ENCODE measurements at places on chromosomes 1 and 21. TPM values are rescaled to one million over a fixed set of nuclear protein-coding genes. Genes with fewer than 3 reads are reported as not detected.

GRCh38 chr1:111569913-111570312 lies 49.7 kb upstream of the RAP1A start:
- H3K4me1 ChIP-seq, result no peaks in the 10 kb centered on the region
- no peak for DNase-seq
- H3K27me3 ChIP-seq, result no peaks in the 10 kb centered on the region
- no peak overlapping the region for H3K27ac ChIP-seq

DNA sequence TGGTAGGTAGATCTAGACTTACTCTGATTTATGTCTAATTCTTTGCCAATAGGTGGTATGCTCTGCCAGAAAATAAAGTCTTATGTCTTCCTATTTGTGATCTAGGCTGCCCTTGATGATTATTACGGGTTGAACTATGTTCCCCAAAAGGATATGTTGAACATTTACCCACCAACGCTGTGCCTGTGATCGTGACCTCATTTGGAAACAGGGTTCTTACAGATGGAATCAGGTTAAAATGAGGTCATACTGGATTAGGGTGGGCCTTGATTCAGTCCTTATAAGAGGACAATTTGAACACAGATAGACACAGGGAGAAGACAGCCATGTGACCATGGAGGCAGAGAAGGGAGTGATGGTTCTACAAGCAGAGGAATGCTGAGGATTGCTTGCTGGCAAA lies 95.1 kb upstream of the BCAR3 start:
- H3K36me3 ChIP-seq, result peaks cover 25% of the 10 kb centered on the region
- no peak overlapping the region for H3K4me3 ChIP-seq
- H3K27me3 ChIP-seq, result no peaks in the 10 kb centered on the region
- peak overlapping the region; percentile 95 for H3K27ac ChIP-seq
- peaks cover 77% of the 10 kb centered on the region for H3K4me1 ChIP-seq

GRCh38 chr1:109542657-109543056 lies 3.0 kb downstream of the GPR61 start:
- H3K27ac ChIP-seq, result no peak overlapping the region
- H3K4me1 ChIP-seq, result peaks cover 14% of the 10 kb centered on the region
- H3K27me3 ChIP-seq, result peaks cover 24% of the 10 kb centered on the region
- no peaks in the 10 kb centered on the region for H3K36me3 ChIP-seq
- H3K4me3 ChIP-seq, result no peak overlapping the region

DNA sequence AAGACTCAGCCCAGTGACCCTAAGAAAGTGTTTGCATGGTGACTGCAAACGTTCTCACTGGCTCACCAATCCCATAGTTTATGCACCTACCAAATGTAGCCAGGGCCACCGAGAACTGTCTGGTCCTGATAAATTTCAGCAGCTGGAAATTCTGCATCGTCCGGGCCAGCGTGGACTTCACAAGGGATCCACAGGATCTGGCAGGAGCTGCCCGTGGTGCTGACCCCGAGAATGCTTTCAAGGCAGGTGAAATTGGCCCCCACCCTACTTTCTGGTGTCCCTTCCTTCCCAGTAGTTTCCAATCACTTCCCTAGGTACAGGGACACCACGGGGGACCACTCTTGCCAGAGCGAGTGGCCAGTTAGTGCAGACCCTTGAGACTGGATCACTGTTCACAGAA lies 26.2 kb downstream of the UBASH3A start:
- H3K27me3 ChIP-seq, result peaks cover 6% of the 10 kb centered on the region
- no peak overlapping the region for H3K4me3 ChIP-seq
- DNase-seq, result no peak
- peaks cover 6% of the 10 kb centered on the region for H3K4me1 ChIP-seq
- H3K27ac ChIP-seq, result no peak overlapping the region

- H3K27ac ChIP-seq, result no peak overlapping the region
- no peak for DNase-seq
- H3K27me3 ChIP-seq, result no peaks in the 10 kb centered on the region
- H3K4me3 ChIP-seq, result no peak overlapping the region
Measured at GRCh38 chr1:200146100-200146499, 118.6 kb downstream of the NR5A2 start.

GRCh38 chr1:92505015-92505692 lies 18.4 kb upstream of the GFI1 start:
- H3K4me1 ChIP-seq, result 0 out of 2 replicates have a peak, but pooled peaks cover 5% of the 10 kb centered on the region
- no peak overlapping the region for H3K27ac ChIP-seq
- DNase-seq, result peak; percentile 63
- H3K27me3 ChIP-seq, result no peaks in the 10 kb centered on the region
- H3K4me3 ChIP-seq, result no peak overlapping the region
- no peaks in the 10 kb centered on the region for H3K36me3 ChIP-seq

- H3K4me1 ChIP-seq, result peaks cover 92% of the 10 kb centered on the region
- H3K4me3 ChIP-seq, result no peak overlapping the region
- no peak overlapping the region for H3K27ac ChIP-seq
- no peaks in the 10 kb centered on the region for H3K27me3 ChIP-seq
- peaks cover 41% of the 10 kb centered on the region for H3K36me3 ChIP-seq
Measured at GRCh38 chr1:151581921-151582320, 29.9 kb upstream of the SNX27 start.

DNA sequence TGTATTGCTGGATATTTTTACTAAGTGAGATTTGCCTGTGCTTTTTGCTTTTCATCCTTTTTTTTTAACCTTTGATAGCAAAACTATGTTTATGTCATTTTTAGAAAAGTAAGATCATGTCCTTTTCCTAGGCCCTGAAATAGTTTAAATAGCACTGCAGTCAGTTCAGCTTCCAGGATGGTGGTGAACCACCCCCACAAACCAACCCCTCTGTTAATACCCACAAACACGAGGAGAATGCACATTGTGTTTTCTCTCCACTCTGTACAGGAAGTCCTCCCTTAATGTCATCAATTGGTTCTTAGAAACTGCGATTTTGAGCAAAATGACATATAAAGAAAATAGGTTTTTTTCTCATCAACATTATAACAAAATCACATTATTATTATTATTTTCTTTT lies 117.7 kb upstream of the DSCAM start:
- no peaks in the 10 kb centered on the region for H3K4me1 ChIP-seq
- H3K27me3 ChIP-seq, result no peaks in the 10 kb centered on the region
- no peak for DNase-seq
- H3K36me3 ChIP-seq, result no peaks in the 10 kb centered on the region

- no peaks in the 10 kb centered on the region for H3K4me1 ChIP-seq
- no peak overlapping the region for H3K27ac ChIP-seq
- no peak overlapping the region for H3K4me3 ChIP-seq
- no peaks in the 10 kb centered on the region for H3K36me3 ChIP-seq
Measured at GRCh38 chr21:21196087-21196486, 197.9 kb downstream of the NCAM2 start.

- no peak overlapping the region for H3K4me3 ChIP-seq
- H3K27ac ChIP-seq, result no peak overlapping the region
- H3K4me1 ChIP-seq, result no peaks in the 10 kb centered on the region
- DNase-seq, result no peak
- H3K36me3 ChIP-seq, result no peaks in the 10 kb centered on the region
Measured at GRCh38 chr1:68276448-68276847, 44.1 kb upstream of the WLS start.

GRCh38 chr1:55441489-55441888 lies 226.3 kb upstream of the USP24 start:
- H3K4me3 ChIP-seq, result no peak overlapping the region
- no peaks in the 10 kb centered on the region for H3K36me3 ChIP-seq
- no peak for DNase-seq
- no peaks in the 10 kb centered on the region for H3K27me3 ChIP-seq

DNA sequence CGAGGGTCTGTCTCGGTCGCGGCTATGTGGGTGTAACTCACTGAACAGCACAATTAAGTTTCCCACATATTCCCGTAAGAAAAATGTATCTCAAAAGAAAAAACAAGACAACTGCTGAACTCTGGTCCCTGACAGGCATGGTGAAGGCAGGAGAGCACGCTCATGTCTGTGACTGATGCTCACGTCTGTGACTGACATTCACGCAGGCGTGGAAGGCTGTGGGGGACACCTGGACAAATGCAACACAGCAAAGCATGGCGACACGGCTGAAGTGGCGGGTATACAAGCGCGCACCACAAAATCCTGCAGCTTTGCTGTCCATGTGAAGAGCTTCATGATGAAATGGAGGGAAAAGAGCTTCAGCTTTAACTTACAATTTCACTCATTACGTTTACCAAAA lies 6.0 kb downstream of the PTTG1IP start:
- no peaks in the 10 kb centered on the region for H3K27me3 ChIP-seq
- peaks cover 55% of the 10 kb centered on the region for H3K4me1 ChIP-seq
- H3K4me3 ChIP-seq, result no peak overlapping the region
- H3K36me3 ChIP-seq, result peaks cover 20% of the 10 kb centered on the region
- no peak for DNase-seq
- no peak overlapping the region for H3K27ac ChIP-seq

DNA sequence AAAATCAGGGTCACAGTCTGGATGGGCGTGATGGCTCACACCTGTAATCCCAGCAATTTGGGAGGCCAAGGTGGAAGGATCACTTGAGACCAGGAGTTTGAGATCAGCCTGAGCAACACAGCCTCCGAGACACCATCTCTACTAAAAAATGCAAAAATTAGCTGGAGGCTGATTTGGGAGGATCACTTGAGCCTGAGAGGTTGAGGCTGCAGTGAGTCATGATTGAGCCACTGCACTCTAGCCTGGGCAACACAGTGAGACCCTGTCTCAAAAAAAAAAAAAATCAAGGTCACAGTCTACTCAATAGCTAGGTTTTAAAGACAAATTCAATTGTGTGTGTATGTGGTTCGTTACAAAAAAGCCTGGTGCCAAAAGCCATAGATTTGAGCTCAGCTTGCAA lies 34.4 kb downstream of the TRIM67 start:
- H3K4me1 ChIP-seq, result 0 out of 2 replicates have a peak, but pooled peaks cover 5% of the 10 kb centered on the region
- no peak for DNase-seq
- H3K27me3 ChIP-seq, result peaks cover 91% of the 10 kb centered on the region

- H3K4me3 ChIP-seq, result no peak overlapping the region
- DNase-seq, result no peak
- H3K27me3 ChIP-seq, result no peaks in the 10 kb centered on the region
- no peaks in the 10 kb centered on the region for H3K36me3 ChIP-seq
Measured at GRCh38 chr1:67133177-67133576, 1.6 kb downstream of the C1orf141 start.

GRCh38 chr1:63813829-63814277 lies 40.0 kb downstream of the ROR1 start:
- H3K27ac ChIP-seq, result peak overlapping the region; percentile 7
- peaks cover 18% of the 10 kb centered on the region for H3K4me1 ChIP-seq
- H3K4me3 ChIP-seq, result no peak overlapping the region
- peak; percentile 59 for DNase-seq

- no peak for DNase-seq
- peaks cover 38% of the 10 kb centered on the region for H3K36me3 ChIP-seq
- no peak overlapping the region for H3K4me3 ChIP-seq
- no peaks in the 10 kb centered on the region for H3K27me3 ChIP-seq
- no peaks in the 10 kb centered on the region for H3K4me1 ChIP-seq
- no peak overlapping the region for H3K27ac ChIP-seq
Measured at GRCh38 chr1:193083365-193084088, 21.7 kb downstream of the GLRX2 start.

DNA sequence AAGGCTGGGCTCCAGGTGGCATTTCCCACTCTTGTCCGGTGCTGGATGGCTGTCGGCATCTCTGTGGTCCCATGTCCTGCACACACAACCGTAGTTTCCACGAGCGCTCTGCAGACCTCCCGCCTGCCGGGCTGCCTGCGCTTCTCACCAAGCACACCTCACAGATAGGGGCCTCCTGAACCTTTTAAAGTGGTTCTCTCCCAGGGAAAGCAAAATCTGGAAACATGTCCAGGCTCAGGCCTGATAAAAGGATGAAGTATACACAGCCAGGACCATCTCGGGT lies 46.2 kb downstream of the CAPN9 start:
- no peak for DNase-seq
- H3K4me3 ChIP-seq, result no peak overlapping the region
- H3K36me3 ChIP-seq, result no peaks in the 10 kb centered on the region

DNA sequence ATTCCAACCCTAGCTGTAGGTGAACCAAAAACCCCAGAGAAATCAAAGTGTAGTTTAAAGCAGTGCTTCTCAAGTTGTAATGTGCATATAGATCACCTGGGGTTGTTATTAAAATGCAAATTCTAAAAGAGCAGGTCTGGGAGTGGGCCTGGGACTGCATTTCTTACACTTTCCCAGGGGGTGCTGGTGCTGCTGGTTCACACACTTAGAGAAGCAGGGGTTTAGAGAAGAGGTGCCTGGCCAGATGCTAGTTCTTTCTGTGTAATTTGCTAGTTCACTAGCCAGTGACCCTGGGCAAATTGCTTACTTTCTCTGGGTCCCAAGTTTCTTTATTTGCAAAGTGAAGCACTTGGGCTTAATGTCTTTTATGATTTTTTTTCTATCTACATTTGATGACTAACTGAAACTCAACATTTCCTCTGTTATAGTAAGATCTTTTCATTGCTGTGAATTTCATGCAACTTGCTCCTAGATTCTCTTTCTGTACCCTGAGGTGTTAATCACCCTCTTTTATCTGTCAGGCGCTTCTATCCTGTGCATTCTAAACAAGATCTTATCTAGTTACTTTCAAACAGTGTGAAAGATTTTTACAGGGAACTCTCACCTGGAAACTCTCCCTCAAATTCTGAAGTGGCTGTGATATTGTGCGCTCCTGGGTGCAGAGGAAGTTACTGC lies 141.9 kb upstream of the UBE2U start:
- H3K27me3 ChIP-seq, result no peaks in the 10 kb centered on the region
- H3K4me1 ChIP-seq, result 0 out of 2 replicates have a peak, but pooled peaks cover 5% of the 10 kb centered on the region
- H3K27ac ChIP-seq, result no peak overlapping the region
- peaks cover 15% of the 10 kb centered on the region for H3K36me3 ChIP-seq

DNA sequence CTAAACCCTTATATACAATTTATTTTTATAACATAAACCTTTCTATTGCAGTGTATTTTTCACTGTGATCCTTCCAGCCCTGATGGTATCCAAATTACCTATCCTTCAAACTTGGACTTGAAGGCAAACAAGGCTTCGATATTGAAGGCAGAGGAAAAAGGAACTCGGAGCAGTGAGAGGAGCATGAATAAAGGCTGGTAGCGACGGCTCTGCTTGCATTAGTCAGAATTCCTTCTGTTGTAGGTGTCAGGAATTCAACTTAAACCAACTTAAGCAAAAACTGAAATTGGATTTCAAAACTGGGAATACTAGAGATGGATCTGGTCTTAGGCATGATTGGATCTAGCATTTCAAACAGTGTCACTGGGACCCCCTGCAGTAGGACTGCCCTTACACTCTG lies 17.8 kb upstream of the SSX2IP start:
- H3K4me1 ChIP-seq, result no peaks in the 10 kb centered on the region
- H3K36me3 ChIP-seq, result no peaks in the 10 kb centered on the region
- H3K27me3 ChIP-seq, result no peaks in the 10 kb centered on the region
- no peak overlapping the region for H3K27ac ChIP-seq
- H3K4me3 ChIP-seq, result no peak overlapping the region

GRCh38 chr1:86750076-86750475 lies 45.7 kb downstream of the SH3GLB1 start:
- no peak overlapping the region for H3K4me3 ChIP-seq
- H3K36me3 ChIP-seq, result 0 out of 2 replicates have a peak, but pooled peaks cover 1% of the 10 kb centered on the region
- H3K27me3 ChIP-seq, result no peaks in the 10 kb centered on the region
- DNase-seq, result no peak

The TMOD4 gene
- total RNA-seq, result 1.2 TPM

The KCNAB2 gene
- 21.4 TPM for total RNA-seq

The TRIM62 gene
- 14.3 TPM for total RNA-seq

The LCE1C gene
- total RNA-seq, result not detected

The RGS21 gene
- not detected for total RNA-seq

The SH2D2A gene
- 5.8 TPM for total RNA-seq

The CDA gene
- 41.9 TPM for total RNA-seq

Measured in PC-9 (cell line).